8988T (cell line): ENCODE measurements at places on chromosomes 11 and 22.

GRCh38 chr11:20131788-20132666, 28.2 kb downstream of the DBX1 start:
- DNase-seq: no peak

DNA sequence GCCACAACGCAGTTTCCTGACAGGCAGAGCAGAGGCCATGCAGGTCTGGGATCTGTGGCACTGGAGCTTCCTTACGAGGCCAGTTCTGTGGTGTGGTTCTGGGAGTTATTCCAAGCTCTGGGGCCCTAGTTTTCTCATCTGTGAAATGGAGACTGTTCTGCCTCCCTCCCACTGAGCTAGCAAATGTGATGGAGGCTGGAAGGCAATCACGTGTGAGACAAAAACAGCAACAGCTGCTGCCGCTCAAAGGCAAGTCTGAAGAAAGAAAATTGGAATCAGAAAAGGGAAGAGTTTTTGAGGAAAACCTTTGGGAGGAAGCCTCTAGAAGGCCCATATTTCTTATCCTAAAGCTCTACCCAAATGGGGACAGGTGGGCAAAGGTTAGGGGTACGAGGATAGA, 8.3 kb upstream of the RIC3 start:
- DNase-seq: no peak

DNA sequence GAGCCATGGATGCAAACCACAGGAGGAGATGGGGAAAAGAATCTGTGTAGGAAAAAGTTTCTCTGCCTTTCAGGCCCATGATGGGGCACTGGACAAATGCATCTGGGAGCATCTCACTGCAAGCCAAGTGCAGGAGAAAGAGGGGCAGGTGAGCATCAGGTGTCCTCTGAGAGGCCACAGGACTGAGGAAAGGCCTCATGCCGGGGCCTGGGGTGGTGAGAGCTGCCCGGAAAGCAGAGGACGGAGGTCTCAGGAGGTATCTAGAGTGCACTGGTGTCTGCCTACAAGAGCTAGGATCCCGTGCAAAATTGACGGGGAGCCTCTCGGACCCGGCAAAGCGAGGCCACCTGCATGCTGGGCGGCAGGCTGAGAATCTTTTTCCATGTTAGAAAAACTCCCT, 73.9 kb downstream of the CTTN start:
- DNase-seq: no peak

GRCh38 chr11:41400819-41401382, 58.6 kb downstream of the LRRC4C start:
- DNase-seq: no peak

- no peak for DNase-seq
Observed at GRCh38 chr11:129192150-129192549, at the start of gene ARHGAP32. Gene ARHGAP32, minus strand, starts transcription at chr11:129192325. Its CDS starts 127 bp downstream, at chr11:129192198.

GRCh38 chr11:61004761-61005181, 33.3 kb downstream of the CD6 start:
- no peak for DNase-seq

DNA sequence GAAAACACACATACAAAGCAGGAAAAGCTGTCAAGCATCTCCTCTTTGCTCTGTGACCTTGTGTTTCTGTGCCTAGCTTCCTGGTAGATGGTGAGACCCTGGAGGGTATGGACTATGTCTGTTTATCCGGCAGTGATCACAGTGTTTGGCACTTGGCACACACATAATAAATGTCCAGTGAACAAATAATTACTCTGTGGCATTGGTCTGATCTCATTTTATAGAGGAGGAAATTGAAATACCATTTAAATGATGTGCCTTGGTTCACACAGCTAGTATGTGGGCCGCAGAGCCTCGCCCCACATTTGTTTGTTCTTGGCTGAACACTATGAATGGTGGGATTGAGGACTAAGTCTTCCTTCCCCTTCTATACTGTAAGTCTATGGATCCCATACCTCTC, 104.7 kb upstream of the SPON1 start:
- no peak for DNase-seq

DNA sequence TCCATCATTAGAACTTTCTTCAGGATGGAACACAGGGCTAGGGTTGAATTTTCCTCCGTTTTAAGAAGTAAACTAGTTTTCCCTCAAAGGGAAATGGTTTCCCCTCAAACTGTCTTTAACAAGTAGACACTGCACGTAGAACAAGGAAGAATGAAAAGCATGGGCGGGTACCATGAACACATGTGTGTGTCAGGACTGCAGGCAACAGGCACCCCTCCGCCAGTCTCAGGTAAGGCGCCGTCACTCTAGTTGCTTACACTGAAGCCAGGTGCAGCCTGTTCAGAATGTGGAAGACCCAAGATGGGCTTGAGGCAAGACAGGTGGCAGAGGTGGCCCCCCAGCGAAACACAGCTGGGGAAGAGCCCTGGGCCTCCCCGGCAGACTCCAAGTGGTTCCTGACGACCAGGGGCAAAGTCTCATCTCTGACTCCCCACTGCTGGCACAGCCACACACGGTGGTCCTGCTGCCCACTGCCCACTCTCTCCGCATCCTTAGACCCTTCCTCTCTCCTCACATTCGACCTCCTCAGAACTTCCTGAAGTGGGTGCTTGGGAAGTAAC, 25.4 kb upstream of the MOB2 start:
- DNase-seq: no peak
